ENCODE measurements at places on chromosomes 5 and 9.

DNA sequence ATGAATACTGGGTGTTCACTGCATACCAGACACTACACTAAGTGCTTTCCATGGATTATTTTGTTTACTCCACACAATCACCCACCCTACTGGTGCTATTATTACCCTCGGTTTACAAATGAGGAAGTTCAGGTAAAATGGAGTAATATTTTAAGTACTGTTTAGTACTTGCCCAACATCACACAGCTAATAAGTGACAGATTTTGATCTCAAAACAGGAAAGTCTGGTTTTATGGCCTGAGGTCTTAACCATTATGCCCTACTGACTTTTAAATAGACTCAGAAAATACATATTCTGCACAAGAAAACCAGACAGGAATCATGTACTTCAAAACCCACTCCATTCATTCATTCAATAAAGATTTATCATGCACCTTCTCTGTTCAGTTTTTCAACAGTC is 431.0 kb upstream of the TLE4 start:
- DNase-seq: peak; percentile 57

- no peak for DNase-seq
Measured at GRCh38 chr5:98110791-98111190, 662.7 kb upstream of the RGMB start.

DNA sequence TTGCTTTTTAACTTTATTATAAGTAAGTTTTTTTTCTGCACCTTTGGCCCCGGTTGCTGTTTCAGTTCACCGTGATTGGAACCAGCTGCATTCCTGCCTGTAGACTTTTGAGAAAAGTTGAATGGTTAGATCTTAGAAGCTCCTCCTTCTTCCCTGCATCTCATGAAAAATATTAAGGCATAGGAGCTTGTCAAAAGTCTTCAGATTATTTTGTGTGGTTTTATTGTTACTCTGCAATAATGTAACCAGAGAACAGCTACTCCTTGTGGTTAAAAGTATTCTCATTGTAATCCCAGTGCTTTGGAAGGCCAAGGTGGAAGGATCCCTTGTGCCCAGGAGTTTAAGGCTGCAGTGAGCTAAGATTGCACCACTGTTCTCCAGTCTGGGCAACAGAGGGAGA is 3.3 kb upstream of the SLC2A8 start:
- no peak for DNase-seq

- no peak for DNase-seq
Measured at GRCh38 chr5:127423173-127423798, 94.2 kb upstream of the PRRC1 start.

DNA sequence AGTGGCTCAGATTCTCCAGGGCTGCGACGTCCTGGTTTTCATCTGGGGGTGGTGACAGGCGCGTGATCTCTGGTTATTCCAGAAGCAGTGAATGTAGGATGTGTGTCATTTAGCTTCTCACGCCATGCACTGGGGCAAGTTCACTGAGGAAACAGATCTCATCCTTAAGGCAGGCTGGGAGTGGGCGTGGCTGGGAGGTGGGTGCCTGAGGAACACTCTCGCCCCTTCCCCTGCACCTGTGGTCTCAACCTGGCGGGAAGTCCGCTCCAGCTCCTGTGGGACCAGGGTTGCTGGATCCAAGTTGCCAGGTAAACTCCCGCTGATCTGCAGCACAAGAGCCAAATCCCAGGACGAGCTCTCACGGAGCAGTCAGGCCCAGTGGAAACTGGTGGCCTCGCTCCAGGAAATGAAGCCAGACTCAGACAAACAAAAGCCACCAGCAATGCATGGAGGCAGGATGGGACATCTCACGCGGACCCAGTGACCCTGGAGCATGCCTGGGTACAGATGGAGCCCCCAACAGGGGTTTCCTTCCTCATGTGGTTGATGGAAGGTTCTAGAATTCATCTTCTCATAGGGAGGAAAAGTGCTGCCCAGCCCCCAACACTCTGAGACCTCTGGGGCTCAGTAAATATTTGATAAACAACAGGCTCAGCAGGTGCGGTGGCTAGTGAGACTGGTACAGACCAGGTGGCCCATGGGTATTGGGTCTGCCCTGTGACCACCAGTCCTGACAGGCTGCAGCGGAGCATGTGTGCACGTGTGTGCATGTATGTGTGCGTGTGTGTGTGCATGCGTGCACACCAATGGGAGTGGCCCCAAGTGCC is 16.3 kb upstream of the SLC12A7 start:
- no peak for DNase-seq

DNA sequence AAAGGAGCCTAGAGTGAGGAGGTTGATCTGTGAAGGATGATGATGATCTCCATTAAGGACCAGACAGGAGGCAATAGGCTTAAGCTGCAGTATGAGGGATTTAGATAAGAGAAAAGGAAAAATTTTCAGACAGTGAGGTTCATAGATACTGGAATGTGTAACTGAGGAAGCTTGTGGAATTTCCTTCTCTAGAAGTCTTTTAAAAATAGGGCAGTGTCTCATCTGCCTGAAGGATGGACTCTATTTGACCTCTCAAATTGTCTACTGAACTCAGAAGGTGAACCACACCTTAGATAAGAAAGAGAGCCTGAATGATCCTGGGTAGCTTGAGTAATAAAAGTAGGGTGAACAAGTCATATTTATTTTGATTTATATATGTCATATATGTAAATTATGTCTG is 148.2 kb upstream of the CDKN2B start:
- no peak for DNase-seq

DNA sequence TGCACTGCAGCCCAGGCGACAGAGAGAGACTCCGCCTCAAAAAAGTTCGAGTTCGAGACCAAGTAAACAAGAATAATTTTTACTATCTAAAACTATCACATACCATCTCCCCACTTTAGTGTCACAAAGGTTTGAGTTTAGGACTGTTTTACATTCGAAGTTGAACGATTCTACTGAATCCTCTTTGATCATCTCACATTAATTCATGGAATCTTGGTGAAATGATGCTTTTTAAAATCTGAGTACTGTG is 715 bp upstream of the RPS6 start:
- no peak for DNase-seq

DNA sequence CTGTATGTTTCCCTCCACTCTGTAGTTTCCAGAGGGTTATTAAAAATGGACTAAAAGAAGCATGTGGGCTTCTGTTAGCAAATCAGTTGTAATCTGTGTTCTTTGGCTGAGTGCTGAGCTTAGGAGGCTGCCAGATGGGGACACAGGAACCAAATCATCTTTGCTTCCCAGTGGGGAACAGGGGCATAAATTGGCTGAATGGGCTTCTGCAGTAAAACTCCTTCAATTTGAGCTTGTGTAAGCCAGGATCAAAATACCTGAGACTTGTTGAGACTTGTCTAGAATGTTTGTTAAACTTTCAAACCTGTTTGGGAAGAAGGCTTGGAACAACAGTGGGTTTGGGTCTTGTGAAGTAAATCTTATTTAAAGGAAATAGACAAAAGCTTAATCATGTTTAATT is 32.2 kb upstream of the TNFAIP8 start:
- peak; percentile 44 for DNase-seq

DNA sequence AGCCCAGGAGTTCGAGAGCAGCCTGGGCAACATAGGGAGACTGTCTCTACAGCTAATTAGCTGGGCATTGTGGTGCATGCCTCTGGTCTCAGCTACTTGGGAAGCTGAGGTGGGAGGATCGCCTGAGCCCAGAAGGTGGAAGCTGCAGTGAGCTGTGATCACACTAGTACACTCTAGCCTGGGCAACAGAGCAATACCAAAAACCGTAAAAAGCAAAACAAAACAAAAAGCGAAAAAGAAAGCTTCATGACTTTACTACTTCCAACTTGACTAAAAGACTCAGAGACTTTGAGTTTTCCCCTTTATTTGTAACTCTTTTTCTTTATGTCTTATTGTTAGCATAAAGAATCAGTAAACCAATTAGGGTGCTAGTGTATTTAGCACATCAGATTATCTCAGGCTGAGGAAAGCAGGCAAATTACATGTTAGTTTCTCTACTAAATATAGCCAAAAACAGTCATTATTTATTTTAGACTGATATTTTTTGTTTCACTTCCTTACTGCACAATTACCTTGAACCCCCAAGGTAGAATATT is 5.4 kb downstream of the RAD17 start:
- DNase-seq: no peak

GRCh38 chr5:41636605-41637004 is 126.2 kb upstream of the PLCXD3 start:
- DNase-seq: peak; percentile 4

GRCh38 chr9:101014566-101014965 is 14.0 kb upstream of the PLPPR1 start:
- DNase-seq: no peak

- peak; percentile 40 for DNase-seq
Measured at GRCh38 chr9:71446473-71447411, 321.6 kb downstream of the CEMIP2 start.

DNA sequence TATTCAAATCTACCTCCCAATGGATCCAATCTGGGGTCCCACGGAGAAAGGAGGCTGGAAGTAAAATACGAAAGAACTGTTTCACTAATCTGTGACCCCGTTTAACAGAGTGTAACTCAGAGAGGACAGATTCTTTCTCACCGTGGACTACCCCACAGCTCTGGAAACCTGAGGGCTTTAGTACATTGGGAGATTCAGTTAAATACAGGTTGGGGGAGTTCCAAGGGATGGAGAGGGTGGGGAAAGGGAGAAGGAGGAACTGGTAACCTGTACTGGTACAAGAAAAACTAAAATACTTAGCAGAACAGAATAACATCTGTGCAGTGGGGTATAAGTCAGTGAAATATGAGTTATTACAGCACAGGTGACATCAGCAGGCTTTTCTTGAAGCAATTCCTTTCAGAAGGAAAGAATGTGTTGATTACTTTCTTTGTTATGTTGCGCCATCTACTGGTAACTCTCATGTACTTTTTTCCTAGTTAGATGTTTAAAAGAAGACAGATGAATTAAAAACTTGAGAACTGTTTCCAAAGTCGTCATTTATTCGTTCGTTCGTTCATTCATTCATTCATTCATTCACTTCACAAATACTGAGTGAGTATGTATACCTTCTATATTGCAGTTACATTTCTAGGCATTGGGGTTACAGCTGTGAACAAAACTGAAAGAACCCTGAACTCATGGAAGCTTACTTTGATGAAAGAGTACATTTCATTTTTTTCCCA is 30.0 kb upstream of the STOM start:
- DNase-seq: peak; percentile 81

DNA sequence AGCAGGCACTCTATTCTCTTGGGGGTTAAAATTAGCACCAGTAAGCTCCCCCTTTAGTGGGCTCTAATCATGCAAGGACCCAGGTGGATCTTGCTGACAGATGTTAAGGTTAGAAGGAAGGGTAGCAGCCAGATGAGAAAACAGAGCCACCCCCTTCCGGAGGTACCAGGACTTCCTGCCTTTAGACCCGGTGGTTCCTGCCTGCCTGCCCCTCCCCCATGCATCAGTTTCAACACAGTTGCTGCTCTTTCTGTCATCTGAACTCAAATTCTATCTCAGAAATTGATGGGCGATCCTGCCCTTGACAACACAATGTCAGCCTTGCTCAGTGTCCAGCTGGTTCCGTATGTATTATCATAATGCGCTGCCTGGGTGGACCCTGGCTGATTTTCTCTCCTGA is 287.3 kb downstream of the EBF1 start:
- no peak for DNase-seq

GRCh38 chr5:120365656-120366446 is 98.2 kb upstream of the PRR16 start:
- DNase-seq: peak; percentile 11

GRCh38 chr5:154568589-154568988 is 90.6 kb upstream of the HAND1 start:
- DNase-seq: no peak

- DNase-seq: no peak
Measured at GRCh38 chr5:520850-521226, 3.4 kb downstream of the SLC9A3 start.

DNA sequence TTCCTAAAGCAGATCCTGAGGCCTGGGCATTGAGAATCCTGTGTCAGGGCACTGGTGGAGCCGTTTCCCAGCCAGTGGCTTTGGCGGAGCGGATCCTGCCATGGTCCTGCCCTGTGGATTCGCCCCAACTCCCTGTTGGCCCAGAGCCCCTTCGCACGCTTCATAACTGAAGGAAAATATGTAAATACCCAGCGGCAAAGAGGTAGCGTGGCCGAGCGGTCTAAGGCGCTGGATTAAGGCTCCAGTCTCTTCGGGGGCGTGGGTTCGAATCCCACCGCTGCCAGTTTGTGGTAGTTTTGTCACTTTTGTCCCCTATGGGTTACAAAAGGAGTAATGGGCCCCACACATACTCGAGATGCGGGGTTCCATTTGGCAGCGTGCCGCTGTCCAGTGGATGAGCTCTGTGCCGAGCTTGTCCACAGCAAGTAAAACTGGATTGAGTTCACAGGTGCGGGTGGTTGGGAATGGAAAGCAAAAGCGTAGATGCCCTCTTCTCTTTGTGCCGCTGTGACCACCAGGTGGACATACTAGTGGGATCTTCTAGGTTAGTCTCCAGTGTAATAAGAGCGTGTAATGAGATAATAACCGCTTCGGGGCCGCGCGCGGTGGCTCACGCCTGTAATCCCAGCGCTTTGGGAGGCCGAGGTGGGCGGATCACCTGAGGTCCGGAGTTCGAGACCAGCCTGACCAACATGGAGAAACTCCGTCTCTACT is 17.3 kb downstream of the TRIM7 start:
- DNase-seq: peak; percentile 51

DNA sequence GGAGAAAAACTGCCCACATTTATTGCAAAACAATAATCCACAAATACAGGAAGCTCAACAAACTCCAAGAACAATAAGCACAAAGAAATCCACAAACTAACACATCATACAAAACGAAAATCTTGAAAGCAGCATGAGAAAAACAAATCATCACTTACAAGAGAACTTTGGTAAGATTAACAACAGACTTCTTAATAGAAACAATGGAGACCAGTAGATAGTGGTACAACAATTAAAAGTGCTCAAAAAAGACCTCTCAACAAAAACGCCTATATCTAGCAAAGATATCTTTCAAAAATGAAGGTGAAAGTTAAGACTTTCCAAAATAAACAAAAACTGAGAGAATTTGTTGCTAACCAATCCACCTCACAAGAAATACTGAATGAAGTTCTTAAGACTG is 38.4 kb downstream of the CDKL3 start:
- peak; percentile 24 for DNase-seq

- no peak for DNase-seq
Measured at GRCh38 chr9:19550009-19550408, 141.2 kb downstream of the ACER2 start.

Measured in renal cortical epithelial cell (primary cell).